ENCODE measurements at places on chromosomes 16 and 17.

GRCh38 chr16:80028581-80029380 is 428.2 kb upstream of the MAF start:
- DNase-seq = no peak

DNA sequence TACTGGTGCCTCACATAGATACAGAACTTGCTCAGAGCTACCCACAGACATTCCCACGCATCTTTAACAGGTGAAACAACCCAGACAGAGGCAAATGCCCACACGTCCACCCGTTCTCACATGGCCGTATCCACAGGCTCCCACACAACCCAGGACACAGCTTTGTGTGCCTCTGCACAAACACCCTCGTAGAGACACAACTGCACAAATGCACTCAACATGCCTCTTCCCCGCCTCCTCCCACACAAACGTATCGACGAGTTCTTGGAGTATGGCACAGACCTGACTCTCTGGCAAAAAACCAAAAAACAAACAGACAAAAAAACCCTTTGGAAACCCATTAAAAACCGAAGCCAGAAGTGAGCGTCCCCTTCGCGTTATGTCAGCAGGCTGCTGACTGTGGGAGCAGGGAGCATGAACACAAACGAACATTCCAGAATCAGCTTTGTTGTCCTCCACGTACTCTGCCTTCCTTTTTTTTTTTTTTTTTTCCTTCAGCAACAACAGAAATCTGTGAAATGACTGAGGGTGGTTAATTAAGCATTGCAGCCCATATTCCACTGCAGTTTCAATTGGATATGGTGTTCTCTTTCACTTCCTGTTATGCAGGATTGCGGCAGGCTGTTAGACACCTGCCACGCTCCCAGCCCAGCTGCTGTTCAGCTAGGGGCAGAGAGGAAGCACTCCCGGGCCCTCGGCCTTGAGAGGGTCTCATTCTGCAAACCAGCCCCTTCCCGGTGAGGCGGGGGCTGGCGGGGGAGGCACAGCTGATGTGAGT is 313.7 kb downstream of the MAF start:
- no peak for DNase-seq

- no peak for DNase-seq
Observed at GRCh38 chr17:13521784-13522183, 79.9 kb downstream of the HS3ST3A1 start.

- no peak for DNase-seq
Observed at GRCh38 chr17:78715000-78715771, 66.9 kb downstream of the CYTH1 start.

GRCh38 chr17:7017827-7018200 is 5.0 kb upstream of the BCL6B start:
- DNase-seq = no peak

GRCh38 chr17:29461483-29462206 is 71.5 kb downstream of the TAOK1 start:
- no peak for DNase-seq

DNA sequence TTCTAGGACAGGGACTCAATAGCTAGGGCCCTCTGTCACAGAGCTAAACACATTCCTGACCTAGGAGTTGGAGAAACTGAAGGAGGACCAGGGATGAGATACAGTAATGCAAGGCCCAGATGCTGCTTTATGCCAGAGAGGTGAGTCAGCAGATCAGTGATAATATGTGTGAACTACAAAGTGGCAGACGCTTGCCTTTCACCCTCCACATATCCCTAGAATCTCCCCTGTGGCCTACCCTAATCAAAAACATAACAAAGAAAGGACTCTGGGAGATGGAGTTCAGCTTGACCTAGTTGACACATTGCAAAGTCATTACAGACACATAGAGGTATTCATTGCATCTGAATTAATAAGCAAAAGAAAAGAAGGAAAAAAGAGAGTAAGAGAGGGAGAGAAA is 417.6 kb upstream of the DYNLRB2 start:
- DNase-seq = no peak

DNA sequence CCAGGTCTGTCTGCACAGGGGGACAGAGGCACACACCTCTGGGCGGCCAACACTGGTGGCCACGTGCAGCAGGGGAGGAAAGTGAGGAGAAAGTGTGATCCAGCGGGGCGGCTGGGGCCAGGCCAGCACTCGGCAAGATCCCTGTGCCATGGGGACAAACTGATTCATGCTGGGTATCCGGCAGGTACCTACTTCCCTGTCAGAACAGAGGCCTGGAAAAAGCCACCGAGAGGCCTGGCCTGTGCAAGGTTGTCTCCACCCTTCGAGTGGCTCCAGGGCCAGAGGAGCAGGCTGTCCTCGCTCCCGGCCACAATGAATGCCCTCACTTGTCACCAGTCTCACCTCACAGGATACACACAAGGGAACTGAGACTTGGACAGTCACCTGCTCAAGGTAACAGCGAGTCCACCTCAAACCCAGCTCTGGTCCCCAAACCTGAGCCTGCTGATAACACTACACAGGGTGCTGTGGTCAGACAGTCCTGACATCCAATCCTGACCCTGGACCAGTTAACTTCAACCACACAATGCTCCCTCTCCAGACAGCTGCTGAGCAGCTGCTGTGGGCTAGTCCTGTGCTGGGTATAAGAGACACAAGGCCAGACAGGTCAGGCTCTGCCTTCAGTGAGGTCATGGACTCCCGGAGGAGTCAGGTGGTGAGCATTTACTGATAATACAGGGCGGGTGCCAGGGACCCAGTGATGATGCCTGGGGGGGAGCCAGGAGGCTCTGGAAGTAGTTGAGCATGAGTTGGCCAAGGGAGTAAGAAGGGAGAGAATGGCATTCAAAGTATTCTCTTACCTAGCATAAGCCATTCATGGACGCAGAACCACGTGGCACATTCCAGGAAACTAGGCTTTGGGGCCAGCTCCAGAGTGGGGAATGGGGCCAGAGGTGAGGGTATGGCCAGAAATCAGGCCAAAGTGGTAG is 53.0 kb downstream of the VAC14 start:
- no peak for DNase-seq

- DNase-seq = no peak
Observed at GRCh38 chr17:75773808-75774470, 8.9 kb upstream of the GALK1 start.

GRCh38 chr17:8223356-8224126 is 13.2 kb upstream of the AURKB start:
- DNase-seq = no peak

GRCh38 chr16:58638148-58639036 is 8.8 kb upstream of the CNOT1 start:
- DNase-seq = peak; percentile 70
